ENCODE measurements at places on chromosomes 5 and 9. TPM values are rescaled to one million over a fixed set of nuclear protein-coding genes. Genes with fewer than 3 reads are reported as not detected.

GRCh38 chr9:68978066-68978465 is 35.8 kb downstream of the PRKACG start:
- DNase-seq: no peak

GRCh38 chr9:93082841-93083411 is 13.1 kb upstream of the CARD19 start:
- peak; percentile 45 for DNase-seq

DNA sequence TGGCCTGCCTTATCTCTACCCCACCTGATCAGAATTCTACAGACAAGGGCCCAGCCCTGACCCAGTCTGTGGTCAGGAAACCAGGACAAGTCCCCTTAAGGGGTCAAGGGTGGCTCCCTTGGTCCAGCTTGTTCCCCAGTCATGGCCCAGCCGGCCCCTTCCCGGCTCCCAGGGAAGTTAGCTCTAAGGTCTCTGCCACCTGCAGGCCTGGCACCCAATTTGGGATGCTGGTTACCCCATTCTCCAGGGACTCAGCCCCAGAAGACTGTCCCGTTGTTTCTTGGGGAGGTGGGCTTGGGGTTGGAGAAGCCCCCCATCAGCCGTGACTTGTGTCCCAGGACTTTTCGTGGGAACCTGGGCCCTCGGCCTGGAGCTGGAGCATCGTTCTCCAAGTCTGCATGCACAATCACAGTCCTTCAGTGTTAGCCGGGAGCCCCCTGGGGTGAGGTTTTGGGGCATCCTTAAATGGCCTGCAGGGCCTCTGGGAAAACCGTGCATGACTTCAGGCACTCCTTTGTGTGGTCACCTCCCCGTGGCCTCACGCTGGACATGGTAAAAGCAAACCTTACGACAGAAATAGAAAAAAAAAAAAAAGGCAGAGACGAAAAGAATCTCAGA is 150.8 kb upstream of the PHYKPL start:
- DNase-seq: no peak

SLC4A9 gene
- not detected for total RNA-seq

ARL10 gene
- total RNA-seq: 12.2 TPM

PRSS3 gene
- total RNA-seq: not detected

GRCh38 chr5:163766936-163767670 is 261.7 kb downstream of the MAT2B start:
- no peak for DNase-seq

ZNF462 gene
- 0.64 TPM for total RNA-seq
